Dorsolateral prefrontal cortex (tissue), 122 donors: ENCODE measurements at places on chromosomes 1 and 21.

DNA sequence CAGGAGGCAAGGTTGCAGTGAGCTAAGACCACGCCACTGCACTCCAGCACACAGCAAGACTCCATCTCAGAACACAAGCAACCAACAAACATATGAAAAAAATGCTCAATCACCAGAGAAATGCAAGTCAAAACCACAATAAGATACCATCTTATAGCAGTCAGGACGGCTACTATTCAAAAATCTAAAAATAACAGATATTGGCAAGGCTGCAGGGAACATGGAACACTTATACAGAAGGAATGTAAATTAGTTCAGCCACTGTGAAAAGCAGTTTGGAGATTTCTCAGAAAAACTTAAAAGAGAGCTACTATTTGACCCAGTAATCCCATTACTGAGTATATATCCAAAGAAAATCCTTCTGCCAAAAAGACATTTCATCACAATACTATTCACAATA is 27.6 kb upstream of the POGK start:
- no peak for DNase-seq

- no peak for DNase-seq
Observed at GRCh38 chr1:1959459-1959839, 40.4 kb upstream of the TMEM52 start.

GRCh38 chr1:227797144-227797543 is 18.3 kb upstream of the PRSS38 start:
- DNase-seq, result no peak

DNA sequence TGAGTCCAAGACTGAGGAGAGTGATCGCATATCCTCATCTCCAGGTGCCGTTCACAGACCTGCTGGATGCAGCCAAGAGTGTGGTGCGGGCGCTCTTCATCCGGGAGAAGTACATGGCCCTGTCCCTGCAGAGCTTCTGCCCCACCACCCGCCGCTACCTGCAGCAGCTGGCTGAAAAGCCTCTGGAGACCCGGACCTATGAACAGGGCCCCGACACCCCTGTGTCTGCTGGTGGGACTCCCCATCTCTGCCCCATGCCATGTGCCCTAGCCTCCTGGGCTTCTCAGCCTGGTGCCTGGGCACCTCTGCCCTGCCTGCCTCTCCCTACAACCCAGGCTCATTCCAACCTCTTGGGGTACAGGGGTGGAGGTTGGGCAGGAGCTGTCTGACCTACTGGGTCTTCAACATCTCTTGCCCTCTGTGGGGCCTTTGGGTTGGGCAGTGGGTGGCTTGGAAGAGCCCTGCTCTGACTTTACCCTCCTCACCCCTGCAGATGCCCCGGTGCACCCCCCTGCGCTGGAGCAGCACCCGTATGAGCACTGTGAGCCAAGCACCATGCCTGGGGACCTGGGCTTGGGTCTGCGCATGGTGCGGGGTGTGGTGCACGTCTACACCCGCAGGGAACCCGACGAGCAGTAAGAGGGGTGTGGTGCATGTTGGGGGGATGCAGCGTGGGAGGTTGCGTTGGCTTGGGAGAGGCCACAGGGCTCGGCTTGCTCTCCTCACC is 7.2 kb downstream of the AMPD2 start:
- DNase-seq, result no peak

DNA sequence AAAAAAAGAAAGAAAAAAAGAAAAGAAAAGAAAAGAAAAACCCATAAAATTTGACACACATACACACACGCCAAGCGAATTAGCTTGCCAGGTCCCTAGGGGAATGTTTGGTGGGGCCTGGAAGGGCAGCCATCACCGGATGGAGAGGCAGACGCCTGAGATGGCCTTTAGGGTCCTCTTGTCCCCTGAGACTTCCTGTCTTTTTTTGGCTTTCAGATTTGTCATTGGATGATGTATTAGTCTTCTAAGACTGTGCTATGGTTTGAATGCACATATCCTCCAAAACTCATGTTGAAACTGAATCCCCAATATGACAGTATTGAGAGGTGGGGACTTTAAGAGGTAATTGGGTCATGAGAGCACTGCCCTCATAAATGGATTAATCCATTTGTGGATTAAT is 211.8 kb downstream of the TOMM20 start:
- DNase-seq, result no peak

GRCh38 chr1:47205918-47206317 is 16.1 kb upstream of the PDZK1IP1 start:
- DNase-seq, result no peak

DNA sequence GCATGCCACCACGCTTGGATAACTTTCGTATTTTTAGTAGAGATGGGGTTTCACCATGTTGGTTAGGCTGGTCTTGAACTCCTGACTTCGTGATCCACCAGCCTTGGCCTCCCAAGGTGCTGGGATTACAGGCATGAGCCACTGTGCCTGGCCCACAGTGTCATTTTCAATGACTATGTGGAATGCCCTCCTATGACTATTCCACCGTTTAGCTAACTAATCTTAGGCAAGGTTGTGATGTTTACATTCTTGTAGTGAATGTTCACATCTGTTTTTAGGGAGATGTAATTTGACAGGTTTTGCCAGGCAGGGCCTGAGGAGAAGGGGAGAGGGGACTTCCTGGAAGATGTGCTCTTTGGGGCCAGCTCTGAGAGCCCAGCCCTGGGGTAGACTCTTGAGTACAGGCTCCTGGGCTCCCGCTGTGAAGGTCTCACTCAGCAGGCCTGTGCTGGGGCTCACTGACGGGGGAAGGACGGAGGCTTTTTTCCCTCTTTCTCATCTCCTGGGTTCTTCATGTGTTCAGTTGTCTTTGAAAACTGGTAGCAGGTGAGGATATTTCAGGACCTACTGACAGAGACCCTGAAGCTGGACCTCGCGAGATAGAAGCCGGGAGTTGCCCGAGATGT is 13.2 kb downstream of the COQ8A start:
- no peak for DNase-seq

- DNase-seq, result no peak
Observed at GRCh38 chr1:6090996-6091822, 45.5 kb downstream of the KCNAB2 start.

DNA sequence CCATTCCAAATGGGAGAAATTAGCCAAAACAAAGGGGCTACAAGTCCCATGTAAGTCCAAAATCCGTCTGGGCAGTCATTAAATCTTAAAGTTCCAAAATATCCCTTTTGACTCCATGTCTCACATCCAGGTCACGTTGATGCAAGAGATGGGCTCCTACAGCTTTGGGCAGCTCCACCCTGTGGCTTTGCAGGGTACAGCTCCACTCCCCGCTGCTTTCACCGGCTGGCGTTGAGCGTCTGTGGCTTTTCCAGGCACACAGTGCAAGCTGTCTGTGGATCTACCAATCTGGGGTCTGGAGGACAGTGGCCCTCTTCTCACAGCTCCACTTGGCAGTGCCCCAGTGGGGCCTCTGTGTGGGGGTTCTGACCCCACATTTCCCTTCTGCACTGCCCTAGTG is 130.2 kb downstream of the TPR start:
- DNase-seq, result no peak

DNA sequence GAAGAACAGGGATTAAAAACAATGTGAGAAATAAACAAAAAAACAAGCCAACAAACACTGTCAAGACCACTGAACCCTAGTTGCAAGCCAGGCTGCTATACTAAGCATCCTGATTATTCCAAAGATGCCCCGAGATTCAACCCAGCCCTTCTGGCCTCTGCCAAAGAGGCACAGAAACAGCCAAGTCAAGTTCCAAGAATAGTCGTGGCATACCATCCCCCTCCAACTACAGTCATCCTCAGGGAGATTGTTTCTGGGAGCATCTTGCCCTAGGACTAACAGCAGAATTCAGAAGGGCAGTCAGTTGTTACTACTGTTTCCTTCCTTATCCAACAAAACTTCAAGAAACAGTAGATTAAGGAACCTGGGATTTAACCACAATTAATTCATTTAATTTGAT is 52.3 kb downstream of the ABL2 start:
- no peak for DNase-seq

GRCh38 chr1:24946861-24947658 is 17.0 kb upstream of the RUNX3 start:
- no peak for DNase-seq

DNA sequence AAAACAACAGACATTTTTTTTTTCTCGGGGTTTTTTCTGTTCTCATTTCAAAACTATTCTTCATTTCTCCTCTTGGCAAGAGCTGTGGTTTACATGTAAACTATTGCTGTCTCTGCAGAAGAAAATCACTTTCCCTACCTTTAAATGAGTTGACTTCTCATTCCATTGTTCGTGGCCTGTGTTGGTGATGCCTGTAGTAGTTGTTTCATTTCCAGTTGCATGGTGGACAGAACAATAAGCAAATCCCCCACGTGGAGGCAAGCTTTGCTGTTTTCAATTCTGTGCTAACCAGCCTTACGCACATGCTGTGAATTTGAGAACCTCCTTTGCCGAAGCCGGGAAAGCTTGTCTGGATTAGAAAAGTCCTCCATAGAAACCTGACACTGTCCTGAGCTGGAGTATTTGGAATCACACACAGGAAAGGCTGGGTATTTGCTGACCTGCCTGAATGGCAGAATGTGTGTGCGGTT is 26.2 kb upstream of the MAP3K7CL start:
- DNase-seq, result no peak

DNA sequence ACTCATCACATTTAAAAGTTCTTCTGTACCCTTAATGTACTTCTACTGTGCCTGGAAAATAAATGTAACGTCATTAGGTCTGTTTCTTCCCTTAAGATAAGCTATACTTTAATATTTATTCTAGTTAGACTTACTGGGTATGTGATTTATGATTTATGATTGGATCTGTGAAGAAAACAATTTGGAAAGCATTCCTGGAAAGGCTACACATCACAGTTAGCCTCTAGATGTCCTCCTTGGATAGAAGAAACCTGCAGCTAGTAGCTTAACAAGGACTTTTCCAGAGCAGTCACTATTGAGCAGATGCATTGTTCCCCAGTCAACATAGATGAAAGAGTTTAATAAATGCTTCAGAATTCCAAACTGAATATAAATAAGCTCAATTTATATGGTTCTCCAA is 22.2 kb upstream of the ABL2 start:
- no peak for DNase-seq

GRCh38 chr1:180918519-180918918 is 5.8 kb downstream of the KIAA1614 start:
- DNase-seq, result no peak

DNA sequence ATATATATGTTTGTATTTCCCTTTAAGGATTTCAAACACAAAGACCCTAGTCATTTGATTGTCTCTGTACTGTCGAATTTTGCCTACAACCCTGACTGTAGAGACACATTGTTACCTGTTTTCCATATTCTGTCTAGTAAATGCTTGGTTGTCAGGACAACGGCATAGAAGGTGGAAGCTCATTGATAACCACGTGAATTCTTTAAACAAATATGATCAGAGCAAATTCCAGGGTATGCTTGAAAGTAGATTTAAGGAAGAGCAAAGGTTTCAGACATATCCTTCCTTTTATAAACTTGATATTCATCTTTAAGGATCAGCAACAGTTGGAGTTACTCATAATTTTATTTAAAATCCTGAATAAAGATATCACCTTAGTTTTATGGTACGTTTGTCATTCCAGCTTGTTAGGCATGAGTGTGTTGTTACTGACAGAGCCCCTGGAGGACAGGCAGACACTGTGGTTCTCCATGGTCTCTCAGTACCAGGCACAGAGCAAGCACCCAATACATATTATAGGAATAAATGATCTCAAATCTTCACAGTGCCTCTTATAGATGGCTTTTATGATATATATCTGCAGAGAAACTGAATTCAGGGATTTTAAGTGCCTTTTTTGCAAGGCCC is 203.2 kb downstream of the FGGY start:
- DNase-seq, result no peak

DNA sequence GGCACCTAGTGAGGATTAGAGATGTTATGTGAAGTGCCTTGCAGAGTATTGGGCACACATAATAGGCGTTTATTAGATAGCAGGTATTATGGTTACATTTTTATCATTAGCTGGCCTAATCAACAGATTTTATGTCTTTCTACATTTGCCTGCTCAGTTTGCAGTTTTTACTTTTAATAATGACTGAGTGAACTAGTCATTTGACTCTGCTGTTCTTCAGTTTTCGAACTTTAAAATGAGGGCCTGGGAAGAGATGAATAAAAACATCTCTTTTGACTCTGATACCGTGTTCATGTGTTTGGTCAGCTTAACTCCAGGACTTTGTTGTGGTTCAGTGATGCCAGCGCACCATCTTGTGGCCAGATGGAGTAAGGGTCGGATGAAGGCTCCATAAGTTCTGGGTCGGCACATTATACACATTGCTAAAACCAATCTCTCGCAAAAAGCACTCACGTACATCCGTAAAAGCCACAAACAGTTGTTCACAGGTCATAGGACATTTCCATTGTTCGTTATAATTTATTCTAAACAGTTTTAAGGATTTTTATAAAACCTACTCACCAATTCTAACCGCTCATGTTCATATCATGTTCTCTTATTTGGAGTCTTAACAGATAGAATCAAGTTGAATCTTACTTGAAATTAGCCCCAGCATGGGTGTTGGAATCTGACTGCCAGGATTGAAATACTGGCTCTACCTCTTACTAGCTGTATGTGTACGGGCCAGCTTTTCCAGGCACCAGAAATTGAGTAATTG is 78.4 kb upstream of the GPR88 start:
- DNase-seq, result peak; percentile 85

- no peak for DNase-seq
Observed at GRCh38 chr1:25046194-25046532, 116.1 kb upstream of the RUNX3 start.

- DNase-seq, result no peak
Observed at GRCh38 chr1:110676970-110677369, 2.2 kb upstream of the KCNA3 start.

DNA sequence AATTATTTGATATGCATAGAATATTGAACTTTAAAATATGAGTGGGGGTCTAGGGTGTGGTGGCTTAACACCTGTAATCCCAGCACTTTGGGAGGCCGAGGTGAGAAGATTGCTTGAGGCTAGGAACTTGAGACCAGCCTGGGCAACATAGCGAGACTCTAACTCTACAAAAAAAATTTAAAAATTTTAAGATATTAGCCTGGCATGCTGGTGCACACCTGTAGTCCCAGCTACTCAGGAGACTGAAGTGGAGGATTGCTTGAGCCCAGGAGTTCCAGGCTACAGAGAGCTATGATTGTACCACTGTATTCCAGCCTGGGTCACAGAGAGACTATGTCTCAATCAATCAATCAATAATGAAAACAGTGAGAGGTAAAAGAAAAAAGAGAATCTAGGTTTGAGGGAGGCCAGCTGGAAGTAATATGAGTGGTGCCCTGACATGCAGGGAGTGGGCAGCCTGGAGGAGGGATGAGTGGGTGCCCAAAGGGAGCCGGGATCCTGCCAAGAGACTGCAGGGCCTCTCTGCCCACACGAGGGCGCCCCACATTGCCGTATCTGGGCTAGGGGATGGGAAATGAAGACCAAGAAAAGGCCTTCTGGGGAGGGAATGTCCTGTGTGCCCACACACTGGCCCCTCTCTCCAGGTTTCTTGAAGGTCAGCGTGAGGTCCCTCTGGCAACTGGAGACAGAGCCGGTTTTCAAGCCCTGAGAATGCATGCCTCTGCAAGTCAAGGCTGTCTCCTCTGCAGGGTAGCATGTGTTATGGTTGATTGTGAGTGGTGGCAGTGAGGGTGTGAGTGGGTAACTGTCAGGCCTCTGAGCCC is 93.9 kb upstream of the PPM1J start:
- peak; percentile 84 for DNase-seq
